Aorta (tissue), 5 donors: ENCODE measurements at places on chromosomes 3 and 15. TPM values are rescaled to one million over a fixed set of nuclear protein-coding genes. Genes with fewer than 3 reads are reported as not detected.
A peak's percentile ranks its signal among the peaks of the same experiment; 100 is the strongest.

- peak; percentile 82 for DNase-seq
Measured at GRCh38 chr3:70982700-70983140, 600.8 kb downstream of the FOXP1 start.

- no peak for DNase-seq
Measured at GRCh38 chr3:20842594-20843436, 656.8 kb upstream of the SGO1 start.

GRCh38 chr15:84821501-84822021 is 4.4 kb downstream of the ALPK3 start:
- no peak for DNase-seq

DNA sequence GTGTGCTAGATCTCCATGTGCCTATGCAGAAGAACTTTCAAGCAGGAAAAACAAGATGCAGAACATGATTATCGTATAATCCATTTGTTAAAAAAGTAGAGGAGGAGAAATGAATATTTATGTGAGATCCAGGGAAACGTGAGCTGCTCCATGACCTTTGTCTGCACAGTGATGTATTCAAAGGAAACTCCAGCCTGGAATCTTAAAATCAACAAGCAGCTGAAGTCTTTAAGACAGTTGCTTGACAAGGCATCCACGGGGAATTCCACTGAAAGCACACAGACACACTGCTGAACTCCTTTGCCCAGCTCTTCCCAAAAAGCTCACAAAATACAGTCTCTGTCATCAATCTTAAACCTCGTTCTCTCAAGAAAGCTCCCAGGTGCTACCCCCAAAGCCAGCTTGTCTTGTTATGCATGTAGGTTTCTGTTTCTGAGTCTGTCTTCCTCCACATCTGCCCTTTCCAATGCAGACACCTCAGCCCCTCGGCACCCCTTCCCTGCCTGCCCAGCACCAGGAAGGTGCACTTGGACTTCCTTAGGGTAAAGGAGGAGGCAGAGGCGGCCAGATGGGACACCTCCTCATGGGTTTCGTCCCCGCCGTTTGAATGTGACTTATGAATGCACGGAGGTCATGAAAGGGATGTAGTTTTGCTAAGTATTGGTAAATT is 28.7 kb downstream of the LRRK1 start:
- DNase-seq, result no peak

Gene SLC12A1
- total RNA-seq, result 0.81 TPM
